ENCODE measurements at places on chromosomes 3 and 15. TPM values are rescaled to one million over a fixed set of nuclear protein-coding genes. Genes with fewer than 3 reads are reported as not detected.

The CADPS gene
- total RNA-seq: 3.2 TPM

The ZBBX gene
- total RNA-seq: not detected

GRCh38 chr3:129320825-129321487 is 42.3 kb downstream of the HMCES start:
- no peak overlapping the region for H3K4me3 ChIP-seq
- peaks cover 4% of the 10 kb centered on the region for H3K4me1 ChIP-seq
- no peaks in the 10 kb centered on the region for H3K27me3 ChIP-seq

DNA sequence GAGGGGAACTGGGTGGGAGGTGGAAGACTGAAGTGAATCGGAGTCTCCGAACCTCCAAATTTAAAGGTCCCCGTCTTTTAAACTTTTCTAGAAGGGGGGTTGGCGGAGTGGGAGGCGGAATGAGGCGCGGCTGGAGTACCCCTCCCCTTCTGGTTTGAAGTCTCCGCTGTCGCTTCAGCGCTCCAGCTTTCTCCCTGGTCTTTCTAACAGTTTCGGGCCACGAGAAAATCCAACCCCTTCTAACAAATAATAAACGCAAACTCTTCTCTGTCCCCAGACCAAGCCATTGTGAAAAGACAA is 2.5 kb upstream of the MECOM start:
- no peak overlapping the region for H3K4me3 ChIP-seq
- no peaks in the 10 kb centered on the region for H3K36me3 ChIP-seq
- DNase-seq: no peak
- peaks cover 19% of the 10 kb centered on the region for H3K4me1 ChIP-seq
- H3K27me3 ChIP-seq: peaks cover 83% of the 10 kb centered on the region
- H3K27ac ChIP-seq: no peak overlapping the region

GRCh38 chr3:195102609-195103467 is 168.1 kb downstream of the XXYLT1 start:
- H3K36me3 ChIP-seq: no peaks in the 10 kb centered on the region
- H3K4me3 ChIP-seq: no peak overlapping the region
- H3K27me3 ChIP-seq: no peaks in the 10 kb centered on the region
- peak overlapping the region; percentile 68 for H3K27ac ChIP-seq

DNA sequence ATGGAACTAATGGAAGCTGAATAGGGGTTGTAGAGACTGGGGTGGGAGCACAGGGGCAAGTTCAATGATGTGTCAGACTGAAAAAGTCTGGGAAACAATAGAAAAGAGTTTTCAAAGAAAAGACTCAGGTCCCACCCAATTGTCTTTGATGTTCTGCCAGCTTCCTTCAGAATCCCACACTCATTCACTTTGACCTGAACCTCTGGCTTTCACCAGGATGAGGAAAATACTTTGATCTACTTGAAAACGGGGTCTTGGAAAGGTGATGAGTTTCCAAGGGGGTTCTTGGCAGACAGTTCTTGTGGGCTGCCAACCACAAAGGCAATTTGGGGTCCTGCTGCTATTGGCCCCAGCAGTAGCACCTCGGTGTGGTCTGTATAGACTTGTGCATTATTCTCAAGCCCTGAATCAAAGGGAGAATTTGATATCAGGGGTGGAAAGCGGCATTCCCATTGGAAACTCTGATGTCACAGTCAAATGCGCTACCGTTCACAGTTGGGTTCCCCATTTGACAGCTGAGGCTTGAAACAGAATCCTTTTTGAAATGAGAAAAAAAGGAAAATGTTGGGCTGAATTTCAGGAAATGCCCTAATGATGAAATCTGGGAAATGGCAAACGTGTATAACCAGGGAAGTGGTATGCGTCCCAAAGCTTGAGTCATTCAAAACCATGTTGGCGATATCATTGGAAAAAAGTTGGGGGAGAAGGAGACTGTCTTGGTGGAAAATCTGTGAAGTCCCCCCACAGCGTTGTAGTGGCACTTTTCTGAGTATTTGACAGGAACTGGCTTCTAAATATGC is 229.2 kb upstream of the LRTM1 start:
- H3K27ac ChIP-seq: peak overlapping the region; percentile 98
- H3K4me1 ChIP-seq: peaks cover 48% of the 10 kb centered on the region
- H3K4me3 ChIP-seq: no peak overlapping the region
- H3K36me3 ChIP-seq: no peaks in the 10 kb centered on the region
- DNase-seq: no peak

The SST gene
- total RNA-seq: not detected

GRCh38 chr3:39434574-39434973 is 28.1 kb downstream of the RPSA start:
- peak; percentile 63 for DNase-seq
- H3K4me1 ChIP-seq: peaks cover 8% of the 10 kb centered on the region
- H3K27ac ChIP-seq: no peak overlapping the region
- H3K36me3 ChIP-seq: no peaks in the 10 kb centered on the region
- H3K27me3 ChIP-seq: no peaks in the 10 kb centered on the region

The MRAS gene
- total RNA-seq: 80.7 TPM

The ECE2 gene
- not detected for total RNA-seq

- no peak overlapping the region for H3K27ac ChIP-seq
- no peaks in the 10 kb centered on the region for H3K4me1 ChIP-seq
- no peak for DNase-seq
- H3K36me3 ChIP-seq: no peaks in the 10 kb centered on the region
- no peak overlapping the region for H3K4me3 ChIP-seq
These were observed 40.8 kb downstream of the PLCH1 start for GRCh38 chr3:155704061-155704460.

The GOLGA6L10 gene
- 1.4 TPM for total RNA-seq

DNA sequence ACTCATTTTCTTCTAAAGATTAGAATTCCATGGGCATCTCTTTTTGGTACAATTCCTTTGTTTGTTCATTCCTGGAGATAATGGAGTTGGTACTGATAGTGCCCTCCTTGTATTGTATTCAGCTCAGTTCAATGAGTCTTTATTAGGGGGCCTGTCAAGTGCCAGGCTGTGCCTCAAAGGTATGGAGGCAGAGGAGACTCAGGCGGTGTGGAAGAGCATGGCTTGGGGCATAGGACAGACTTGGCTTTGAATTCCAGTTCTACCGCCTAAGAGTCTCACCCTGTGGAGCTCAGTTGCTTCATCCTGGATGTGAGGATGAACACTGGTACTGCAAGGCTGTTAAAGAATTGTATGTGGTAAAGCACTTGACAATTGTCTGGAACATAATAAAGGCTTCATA is 196.6 kb upstream of the IL12A start:
- peak; percentile 66 for DNase-seq
- peaks cover 32% of the 10 kb centered on the region for H3K4me1 ChIP-seq
- H3K27ac ChIP-seq: no peak overlapping the region
- peaks cover 4% of the 10 kb centered on the region for H3K36me3 ChIP-seq
- no peaks in the 10 kb centered on the region for H3K27me3 ChIP-seq

DNA sequence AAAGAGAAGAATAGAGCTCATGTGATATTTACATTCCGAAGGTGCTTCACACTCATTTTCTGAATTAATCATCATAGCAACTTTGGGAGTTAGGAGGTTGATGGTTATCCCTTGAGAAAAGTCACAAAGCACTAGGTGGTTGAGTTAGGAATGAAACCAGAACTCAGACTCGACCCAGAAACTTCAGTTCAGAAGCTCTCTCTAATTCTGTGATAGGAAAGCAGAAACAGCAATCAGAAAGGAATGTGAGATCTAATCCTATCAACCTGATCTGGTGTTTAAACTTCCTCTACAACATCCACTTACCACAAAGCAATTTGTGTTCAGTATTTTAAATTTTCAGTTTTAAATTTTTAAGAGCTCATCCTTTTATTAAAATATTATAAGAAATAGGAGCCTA is 211.2 kb downstream of the CNTN3 start:
- DNase-seq: no peak
- no peak overlapping the region for H3K27ac ChIP-seq
- H3K4me3 ChIP-seq: no peak overlapping the region

DNA sequence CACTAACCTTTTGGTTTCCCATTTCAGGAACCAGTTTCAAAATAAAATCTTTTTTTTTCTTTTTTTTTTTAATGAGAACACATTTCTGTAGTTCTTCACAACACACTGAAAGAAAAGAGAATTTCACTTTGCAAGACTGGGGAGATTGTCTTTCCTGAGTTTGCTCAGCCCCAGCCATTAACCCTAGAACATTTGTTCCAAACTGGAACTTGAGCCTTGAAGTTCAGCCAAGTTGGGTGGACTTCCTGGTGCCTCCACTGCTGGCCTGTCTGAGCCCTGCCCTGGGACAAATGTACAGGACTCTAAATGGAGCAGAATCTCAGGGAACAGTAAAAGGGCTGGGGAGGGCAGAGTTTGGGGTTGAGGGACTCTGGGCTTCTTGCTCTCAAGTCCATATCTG is 196.4 kb upstream of the LPP start:
- no peaks in the 10 kb centered on the region for H3K36me3 ChIP-seq
- no peak overlapping the region for H3K27ac ChIP-seq
- H3K27me3 ChIP-seq: no peaks in the 10 kb centered on the region
- no peak overlapping the region for H3K4me3 ChIP-seq
- DNase-seq: no peak

DNA sequence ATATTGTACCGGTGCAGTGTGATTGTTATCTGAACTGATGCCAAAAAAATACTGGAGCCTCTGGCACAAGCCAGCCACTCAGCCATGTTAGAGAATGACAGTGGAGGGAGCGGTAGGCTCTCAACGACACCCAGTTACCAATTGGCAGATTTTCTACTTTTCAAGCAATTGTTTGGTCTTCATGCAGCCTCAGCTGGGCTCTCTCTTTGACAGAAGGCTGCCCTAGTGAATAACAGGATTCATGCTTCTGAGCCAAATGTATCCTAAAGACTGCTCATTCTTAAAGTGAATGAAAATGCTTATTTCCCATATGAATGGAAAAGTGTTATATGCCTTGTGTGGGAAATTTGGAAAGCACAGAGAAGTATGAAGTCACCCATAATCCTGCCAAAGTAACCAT is 261.2 kb upstream of the TRIM42 start:
- no peak overlapping the region for H3K27ac ChIP-seq
- no peaks in the 10 kb centered on the region for H3K36me3 ChIP-seq
- peaks cover 8% of the 10 kb centered on the region for H3K4me1 ChIP-seq
- DNase-seq: no peak

The GALK2 gene
- 53.0 TPM for total RNA-seq

The ITIH1 gene
- not detected for total RNA-seq

DNA sequence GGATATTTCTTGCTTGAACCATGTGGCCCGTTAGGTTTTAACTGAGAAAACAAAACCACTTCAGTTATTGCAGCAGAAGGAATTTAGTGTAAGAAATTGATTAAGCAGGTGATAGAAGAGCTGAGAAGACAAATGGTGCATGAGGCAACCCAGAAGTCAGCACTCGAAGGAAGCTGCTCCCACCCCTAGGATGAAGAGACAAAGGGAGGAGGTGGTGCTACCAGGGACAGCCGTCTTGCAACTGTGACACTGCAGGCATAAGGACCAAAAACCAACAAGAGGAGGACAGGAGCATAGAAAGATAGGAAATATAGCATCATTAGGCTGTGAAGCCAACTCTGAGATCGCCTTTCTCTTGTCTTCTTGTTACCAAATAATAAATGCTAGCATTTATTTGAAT is 89.0 kb downstream of the IL20RB start:
- H3K27ac ChIP-seq: no peak overlapping the region
- no peaks in the 10 kb centered on the region for H3K36me3 ChIP-seq
- H3K4me1 ChIP-seq: no peaks in the 10 kb centered on the region
- H3K27me3 ChIP-seq: no peaks in the 10 kb centered on the region
- H3K4me3 ChIP-seq: no peak overlapping the region

DNA sequence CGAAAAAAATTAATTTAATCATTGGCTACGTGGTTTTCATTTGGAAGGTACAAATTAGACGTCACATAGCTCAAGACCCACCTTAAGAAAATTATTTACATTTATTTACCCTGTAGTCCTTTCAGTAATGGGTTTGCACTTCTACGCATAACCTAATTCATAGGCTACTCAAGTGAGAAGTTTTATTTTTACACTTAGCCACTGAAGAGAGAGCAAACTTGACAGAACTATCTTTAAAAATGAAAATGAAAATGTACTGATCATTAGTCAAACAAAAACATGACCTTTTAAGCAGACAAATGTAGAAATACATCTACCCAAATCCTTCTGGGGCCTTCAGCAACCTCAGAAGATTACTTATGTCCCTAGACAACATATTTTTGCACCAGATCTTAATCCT is 269.4 kb upstream of the TTC14 start:
- no peak for DNase-seq
- H3K4me3 ChIP-seq: no peak overlapping the region
- no peaks in the 10 kb centered on the region for H3K4me1 ChIP-seq
- no peaks in the 10 kb centered on the region for H3K36me3 ChIP-seq
- no peak overlapping the region for H3K27ac ChIP-seq

The ZFAND6 gene
- 112 TPM for total RNA-seq

GRCh38 chr3:58034738-58035523 is 26.7 kb downstream of the FLNB start:
- H3K4me1 ChIP-seq: peaks cover 45% of the 10 kb centered on the region
- no peaks in the 10 kb centered on the region for H3K36me3 ChIP-seq
- H3K4me3 ChIP-seq: no peak overlapping the region
- DNase-seq: peak; percentile 13

GRCh38 chr3:143332026-143332425 is 212.5 kb downstream of the CHST2 start:
- no peak for DNase-seq
- no peaks in the 10 kb centered on the region for H3K4me1 ChIP-seq
- H3K27ac ChIP-seq: no peak overlapping the region
- no peak overlapping the region for H3K4me3 ChIP-seq

DNA sequence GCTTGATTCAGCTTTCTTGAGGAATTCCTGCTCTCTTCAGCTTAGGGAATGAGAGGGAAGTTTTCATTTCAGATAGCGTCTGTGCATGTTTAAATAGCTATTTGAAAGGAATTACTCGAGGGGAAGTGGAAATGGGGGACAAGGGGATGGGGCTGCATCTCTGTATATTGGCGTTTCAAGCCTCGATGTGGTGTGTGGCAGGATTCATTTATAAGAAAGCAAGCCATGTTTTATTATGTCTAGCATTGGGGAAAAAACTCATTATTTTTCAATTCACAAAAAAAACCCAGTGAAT is 1.0 kb downstream of the ATP2C1 start:
- no peaks in the 10 kb centered on the region for H3K27me3 ChIP-seq
- H3K4me3 ChIP-seq: peak overlapping the region; percentile 96
- no peaks in the 10 kb centered on the region for H3K36me3 ChIP-seq
- peak; percentile 72 for DNase-seq
- H3K27ac ChIP-seq: peak overlapping the region; percentile 70

GRCh38 chr15:49814709-49815108 is 193.9 kb downstream of the DTWD1 start:
- H3K4me1 ChIP-seq: peaks cover 15% of the 10 kb centered on the region
- no peak overlapping the region for H3K27ac ChIP-seq
- no peak overlapping the region for H3K4me3 ChIP-seq
- DNase-seq: no peak
- no peaks in the 10 kb centered on the region for H3K36me3 ChIP-seq

DNA sequence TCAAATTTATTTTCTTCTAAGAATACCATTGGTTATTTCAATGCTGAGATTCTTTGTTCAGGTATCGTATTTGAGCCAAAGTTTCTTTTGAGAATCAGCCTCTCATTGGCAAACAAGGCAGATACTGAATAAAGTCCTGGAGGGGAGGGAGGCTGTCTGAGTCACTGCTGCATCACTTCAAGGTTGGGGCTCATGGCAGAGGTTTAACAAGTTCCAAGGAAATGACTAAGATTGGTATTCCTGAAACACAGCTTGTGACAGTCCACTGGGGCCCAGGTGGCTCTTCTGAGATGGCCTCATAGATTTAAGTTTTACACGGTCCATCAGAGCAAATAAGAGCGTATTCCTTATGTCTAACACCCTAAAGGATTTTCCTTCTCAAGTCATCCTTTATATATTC is 213.8 kb upstream of the STAC start:
- no peak for DNase-seq
- H3K27ac ChIP-seq: no peak overlapping the region
- H3K36me3 ChIP-seq: no peaks in the 10 kb centered on the region
- H3K4me3 ChIP-seq: no peak overlapping the region

GRCh38 chr3:182829761-182830405 is 36.6 kb downstream of the ATP11B start:
- H3K27me3 ChIP-seq: no peaks in the 10 kb centered on the region
- H3K4me1 ChIP-seq: no peaks in the 10 kb centered on the region
- H3K36me3 ChIP-seq: peaks cover 14% of the 10 kb centered on the region

The MRPS25 gene
- total RNA-seq: 14.4 TPM

All from osteoblast (primary cell).